ENCODE measurements at places on chromosomes 12 and 14.
A peak's percentile ranks its signal among the peaks of the same experiment; 100 is the strongest.

DNA sequence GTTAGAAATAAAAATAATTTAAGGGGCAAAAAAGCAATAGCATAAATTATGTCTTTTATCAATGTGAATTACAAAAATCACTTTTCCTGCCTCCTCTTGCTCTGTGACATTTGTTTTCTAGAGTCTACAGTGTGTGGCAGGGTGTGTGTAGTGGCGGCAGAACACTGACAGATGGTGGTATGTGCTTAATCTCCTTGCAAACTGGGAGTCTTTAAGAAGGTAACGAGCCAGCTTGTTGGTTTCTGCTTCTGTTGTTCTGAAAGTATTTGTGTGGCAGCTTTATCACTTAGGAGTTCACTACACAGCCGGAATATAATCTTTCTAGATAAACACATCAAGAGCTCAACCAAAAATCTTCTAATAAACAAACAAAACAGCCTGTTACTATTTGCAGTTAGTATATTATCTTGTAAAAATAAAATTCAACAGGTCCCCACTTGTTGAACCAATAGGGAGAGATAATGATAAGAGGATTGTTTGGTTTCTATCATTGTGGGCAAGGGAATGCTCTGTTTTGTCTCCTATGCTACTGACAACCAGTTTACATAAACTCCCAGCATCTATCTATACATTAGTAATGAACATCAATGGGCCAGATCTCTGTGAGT, 13.0 kb downstream of the CDKL1 start:
- DNase-seq: no peak

- no peak for DNase-seq
Observed at GRCh38 chr14:37202812-37203211, 5.1 kb downstream of the MIPOL1 start.

DNA sequence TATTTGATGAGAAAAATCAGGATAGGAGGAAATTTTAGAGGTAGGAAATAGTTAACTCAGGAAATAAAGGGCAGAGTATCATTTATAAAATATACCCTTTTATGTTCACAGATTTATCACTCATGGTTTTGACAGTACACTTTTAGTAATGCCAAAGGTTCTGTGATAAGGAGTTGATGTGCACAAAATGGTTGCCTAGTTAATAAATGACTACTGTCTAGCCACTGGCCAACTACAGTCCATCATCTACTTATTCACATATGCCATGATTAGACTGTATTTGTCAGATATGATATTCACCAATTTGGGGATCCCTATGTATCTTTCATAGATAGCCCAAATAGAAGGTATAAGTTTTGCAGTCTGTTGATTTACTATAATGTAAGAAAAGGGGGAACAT, 19.2 kb upstream of the GXYLT1 start:
- no peak for DNase-seq

DNA sequence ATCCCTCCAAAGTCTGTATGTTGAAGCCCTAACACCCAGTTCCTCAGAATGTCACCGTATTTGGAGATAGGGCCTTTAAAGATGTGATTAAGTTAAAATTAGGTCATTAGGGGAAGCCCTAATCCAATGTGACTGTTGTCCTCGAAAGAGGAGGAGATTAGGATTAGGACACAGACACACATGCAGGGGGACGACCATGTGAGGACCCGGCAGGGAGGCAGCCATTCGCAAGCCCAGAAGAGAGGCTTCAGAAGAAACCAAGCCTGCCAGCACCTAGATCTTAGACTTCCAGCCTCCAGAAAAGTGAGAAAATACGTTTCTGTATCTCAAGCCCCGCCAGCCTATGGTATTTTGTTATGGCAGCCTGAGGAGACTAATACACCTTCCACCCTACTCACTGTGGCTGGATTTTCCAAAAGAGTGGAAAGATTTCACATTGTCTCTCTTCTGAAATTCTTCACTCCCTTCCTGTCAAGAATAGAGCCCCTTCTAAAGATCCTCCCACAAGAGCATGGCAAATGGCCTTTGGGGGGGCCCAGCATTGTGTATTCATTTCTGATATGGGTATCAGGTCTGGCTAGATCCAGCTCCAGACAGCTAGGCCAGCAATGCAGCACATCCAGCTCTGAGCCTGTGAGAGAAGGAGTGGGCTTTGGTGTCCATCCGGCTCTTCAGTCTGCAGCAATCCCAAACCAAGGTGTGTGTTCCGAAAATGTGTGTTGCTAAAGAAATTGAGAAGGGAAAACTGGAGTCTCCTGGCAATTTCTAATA, 15.4 kb upstream of the UBC start:
- DNase-seq: no peak

DNA sequence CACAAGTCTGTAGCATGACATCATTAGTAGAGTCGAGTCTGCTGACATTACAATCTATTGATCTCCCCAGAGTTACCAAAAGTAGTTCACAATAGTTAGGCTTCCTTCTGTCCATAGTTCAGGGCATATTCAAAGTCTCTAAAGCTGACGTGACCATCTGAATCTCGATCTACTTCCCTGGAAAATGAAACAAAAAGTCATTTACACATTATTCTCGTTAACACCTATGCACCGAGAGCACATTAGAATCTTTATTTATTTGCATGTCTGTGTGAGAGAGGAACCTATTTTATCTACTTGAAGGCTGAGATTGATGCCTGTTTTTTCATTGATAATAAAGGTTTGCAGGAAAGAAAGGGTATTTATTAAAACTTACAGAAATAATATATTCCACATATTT, 157.4 kb downstream of the EFCAB11 start:
- no peak for DNase-seq

GRCh38 chr12:5027046-5027821, 16.4 kb upstream of the KCNA5 start:
- DNase-seq: no peak

DNA sequence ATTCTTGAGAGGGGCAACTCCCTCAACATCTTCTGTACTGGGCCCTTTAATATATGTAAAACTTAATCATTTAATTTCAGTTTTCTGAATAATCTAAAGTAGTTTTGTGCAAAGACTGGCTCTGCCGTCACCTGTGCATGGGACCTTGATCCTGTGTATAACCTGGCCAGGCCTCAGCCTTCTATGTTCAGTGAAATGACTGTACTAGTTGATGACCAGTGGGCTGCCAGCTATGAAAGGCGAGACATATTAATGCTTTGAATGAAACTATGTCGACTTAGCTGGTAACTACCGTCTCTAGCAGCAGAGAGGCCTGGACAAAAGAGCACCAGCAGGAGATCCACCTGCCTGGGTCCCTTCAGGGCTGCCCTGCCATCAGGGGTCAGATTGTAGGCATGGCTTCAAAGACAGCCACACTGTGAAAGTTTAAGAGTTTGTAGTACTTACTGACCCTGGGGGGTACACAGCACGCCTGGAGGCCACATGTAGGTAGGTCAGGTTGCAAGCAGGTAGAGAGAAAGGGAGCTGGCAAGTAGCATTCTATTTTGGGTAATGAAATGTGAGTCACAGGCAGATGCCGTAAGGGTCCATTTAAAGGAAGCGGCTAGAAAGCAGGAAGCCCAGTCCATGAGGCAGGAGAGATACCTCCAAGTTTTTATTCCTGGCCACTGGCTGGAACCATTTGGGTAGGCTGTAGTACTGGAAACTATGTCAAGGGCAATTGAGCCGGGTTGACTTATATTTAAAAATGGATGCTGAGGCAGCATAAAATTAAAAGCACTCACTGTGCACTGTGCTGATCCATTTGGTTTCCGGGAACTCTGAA, 77.2 kb downstream of the BHLHE41 start:
- no peak for DNase-seq

- no peak for DNase-seq
Observed at GRCh38 chr12:90618586-90618985, 336.4 kb downstream of the CCER1 start.

- no peak for DNase-seq
Observed at GRCh38 chr14:94644102-94644535, 31.9 kb downstream of the SERPINA3 start.

GRCh38 chr12:127342861-127343260, 924.1 kb upstream of the TMEM132C start:
- no peak for DNase-seq

DNA sequence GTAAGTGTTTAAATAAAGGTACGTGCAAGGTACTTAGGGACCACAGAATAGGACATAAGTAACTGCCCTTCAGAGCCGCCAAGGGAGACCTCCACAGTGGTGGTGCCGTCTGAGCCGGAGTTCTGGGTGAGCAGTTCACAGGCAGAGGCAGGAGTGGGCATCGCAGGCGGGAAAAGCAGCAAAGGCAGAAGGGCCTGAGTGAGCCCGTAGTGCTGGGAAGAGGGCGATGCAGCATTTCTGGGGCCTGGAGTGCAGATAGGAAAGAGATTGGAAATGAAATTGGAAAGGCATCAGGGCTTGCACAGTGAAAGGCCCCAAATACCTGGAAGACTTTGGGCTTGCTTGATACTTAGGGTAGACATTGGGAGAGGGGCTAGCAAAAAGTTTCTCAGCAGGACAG, 32.9 kb downstream of the EVL start:
- DNase-seq: no peak

DNA sequence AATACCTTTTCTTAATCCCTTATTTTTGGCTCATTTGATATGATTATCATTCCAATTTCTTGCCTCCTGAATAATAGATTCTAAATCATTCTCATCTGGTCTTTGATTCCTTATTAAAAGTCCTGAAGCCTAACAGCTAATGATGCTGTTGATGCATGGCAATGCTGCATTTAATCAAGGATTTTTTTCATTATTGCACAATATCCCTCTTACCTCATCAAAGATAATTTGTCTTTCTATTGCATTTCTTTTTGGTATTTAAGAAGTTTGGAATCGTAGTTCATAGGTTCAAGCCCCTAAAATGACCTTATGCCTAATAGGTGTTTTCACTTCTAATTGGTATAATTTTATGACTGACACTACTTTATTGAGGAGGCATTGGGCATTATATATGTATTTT, 648.2 kb upstream of the STXBP6 start:
- DNase-seq: no peak

GRCh38 chr12:100672075-100672592, 98.7 kb downstream of the GAS2L3 start:
- peak; percentile 30 for DNase-seq

DNA sequence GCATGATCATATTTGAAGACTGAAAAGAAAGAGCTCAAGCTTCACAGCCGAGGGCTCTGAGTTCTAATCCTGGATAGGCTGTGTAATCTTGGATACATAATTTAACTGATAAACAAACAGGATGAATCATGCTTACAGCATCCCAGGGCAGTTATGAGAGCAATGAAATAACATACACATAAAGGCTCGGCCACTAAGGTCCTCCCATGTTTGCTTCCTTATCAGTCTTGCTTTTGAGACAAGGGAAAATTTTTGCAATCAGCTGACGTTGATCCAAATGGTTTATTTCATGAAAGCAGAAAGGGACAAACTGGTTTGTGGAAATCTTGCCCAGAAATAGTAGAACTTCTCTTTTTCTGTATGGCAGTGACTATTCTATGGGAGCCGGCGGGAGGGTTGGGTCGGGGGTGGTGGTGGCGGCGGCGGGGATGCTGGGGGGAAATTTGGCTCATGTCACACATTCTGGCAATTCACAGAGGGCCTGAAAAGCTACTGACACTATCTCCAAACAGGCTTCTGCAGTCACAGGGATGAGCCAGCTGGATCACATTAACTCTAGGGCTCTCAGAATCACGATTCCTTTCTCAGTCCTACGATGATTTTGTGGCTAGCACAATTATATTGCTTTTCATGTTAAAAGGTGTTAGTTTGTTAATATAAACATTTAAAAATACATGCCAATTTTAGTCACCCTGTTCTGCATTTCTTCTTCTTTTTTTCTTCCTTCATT, 124.5 kb downstream of the SLC8A3 start:
- no peak for DNase-seq

- no peak for DNase-seq
Observed at GRCh38 chr12:54065677-54066076, 12.0 kb downstream of the HOXC4 start.

DNA sequence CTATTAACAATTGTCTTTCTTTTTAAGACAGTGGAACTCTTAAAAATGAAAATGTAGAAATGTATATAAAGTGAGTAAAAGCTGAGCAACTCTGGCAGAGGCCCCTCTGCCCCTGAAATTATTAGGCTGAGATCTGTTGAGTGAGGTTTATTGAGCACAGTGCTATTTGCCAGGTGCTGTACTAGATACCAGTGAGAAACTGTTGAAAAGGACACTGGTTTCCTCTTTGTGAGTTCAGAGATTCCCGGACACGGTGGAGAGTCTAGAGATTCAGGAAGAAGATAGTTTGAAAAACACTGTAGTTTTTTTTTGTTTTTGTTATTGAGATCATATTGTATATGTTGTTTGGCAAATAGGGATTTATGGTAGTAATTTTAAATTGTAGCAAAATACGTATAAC, 11.2 kb downstream of the ACVR1B start:
- DNase-seq: no peak

DNA sequence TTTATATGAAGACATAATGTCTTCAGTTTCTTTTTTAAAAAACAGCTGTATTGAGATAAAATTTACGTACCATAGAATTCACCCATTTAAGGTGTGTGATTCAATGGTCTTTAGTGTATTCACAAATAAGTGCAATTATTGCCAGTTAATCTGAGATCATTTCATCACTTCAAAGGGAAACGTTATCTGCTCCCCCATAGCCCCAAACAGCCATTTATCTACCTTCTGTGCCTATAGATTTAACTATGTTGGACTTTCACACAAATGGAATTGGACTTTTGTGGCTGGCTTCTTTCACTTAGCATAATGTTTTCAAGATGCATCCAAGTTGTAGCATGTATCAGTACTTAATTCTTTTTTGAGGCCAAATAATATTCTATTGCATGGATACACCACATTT, 9.7 kb downstream of the PNP start:
- DNase-seq: no peak

GRCh38 chr12:121013715-121014114, 2.6 kb downstream of the C12orf43 start:
- no peak for DNase-seq

DNA sequence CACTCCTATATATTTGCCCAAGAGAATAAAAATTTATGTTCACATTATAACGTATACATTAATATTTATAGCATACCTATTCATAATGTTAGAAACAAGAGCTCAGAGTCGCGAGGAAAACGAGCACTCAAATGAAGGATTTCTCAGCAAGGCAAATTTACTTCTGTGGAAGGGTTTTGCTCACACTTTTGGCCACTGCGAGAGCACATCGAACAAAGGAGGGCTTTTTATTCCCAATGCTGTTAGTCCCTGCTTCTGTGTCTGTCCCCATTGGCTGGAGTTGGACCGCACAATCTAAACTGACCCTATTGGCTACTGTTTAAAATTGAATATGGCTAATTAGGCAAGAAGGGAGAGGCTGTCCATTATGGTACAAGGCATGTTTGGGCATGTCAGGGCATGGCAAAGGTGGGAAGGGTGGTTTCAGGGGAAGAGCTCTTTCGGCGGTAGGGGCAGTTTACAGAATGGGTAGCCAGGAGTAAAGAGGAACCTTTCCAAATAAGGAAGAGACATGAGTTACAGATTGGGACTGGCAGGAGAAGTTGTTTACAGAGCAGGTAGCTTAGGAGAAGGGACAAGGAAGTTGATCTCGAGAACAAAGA, 702.9 kb downstream of the TRHDE start:
- no peak for DNase-seq

DNA sequence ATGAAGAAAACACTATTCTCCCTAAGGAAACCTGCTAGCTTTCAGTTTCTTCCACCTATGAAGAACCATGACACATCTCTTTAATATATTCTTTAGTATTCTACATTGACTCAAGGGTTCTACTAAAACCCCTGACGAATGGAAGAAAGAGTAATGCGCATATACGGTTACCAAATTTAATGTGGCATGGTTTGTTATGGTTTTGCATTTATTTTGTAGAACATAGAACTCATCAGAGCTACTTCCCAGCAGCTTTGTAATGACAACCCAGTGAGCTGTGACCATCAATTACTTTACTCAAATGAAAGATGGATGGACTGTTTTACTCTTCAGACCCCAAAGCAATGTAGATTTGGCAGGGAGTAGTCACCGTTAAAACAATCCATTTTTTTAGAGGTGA, 19.2 kb downstream of the PTHLH start:
- no peak for DNase-seq
